ENCODE measurements at places on chromosomes 1 and 21.

DNA sequence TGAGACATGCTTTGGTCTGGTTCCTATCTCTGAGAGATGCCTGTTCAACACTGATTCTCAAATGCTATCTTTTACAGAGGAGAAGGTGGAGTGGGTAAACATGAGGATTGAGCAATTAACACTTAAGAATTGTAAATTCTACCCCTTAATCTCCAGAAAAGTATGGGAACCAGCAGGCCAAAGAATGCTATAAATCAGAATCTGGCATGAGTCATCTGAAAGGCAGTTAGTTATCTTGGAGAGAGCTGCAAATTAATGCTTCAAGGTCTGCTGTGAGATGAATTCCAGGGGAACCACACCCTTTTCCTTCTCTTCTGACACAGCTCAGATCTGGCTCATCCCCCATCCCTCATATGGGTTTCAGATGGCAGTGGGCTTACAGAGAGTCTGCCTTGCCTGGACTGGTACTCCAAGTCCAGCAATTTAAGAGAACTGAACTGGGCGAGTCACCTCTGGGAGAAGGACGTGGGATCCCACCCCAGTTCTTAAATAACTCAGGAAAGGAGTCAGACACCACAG is 5.2 kb downstream of the S100A10 start:
- DNase-seq: no peak

- peak; percentile 42 for DNase-seq
Observed at GRCh38 chr21:45347048-45347711, 57.8 kb upstream of the COL18A1 start.

GRCh38 chr1:173122344-173122935 is 71.7 kb upstream of the TNFSF18 start:
- DNase-seq: no peak

DNA sequence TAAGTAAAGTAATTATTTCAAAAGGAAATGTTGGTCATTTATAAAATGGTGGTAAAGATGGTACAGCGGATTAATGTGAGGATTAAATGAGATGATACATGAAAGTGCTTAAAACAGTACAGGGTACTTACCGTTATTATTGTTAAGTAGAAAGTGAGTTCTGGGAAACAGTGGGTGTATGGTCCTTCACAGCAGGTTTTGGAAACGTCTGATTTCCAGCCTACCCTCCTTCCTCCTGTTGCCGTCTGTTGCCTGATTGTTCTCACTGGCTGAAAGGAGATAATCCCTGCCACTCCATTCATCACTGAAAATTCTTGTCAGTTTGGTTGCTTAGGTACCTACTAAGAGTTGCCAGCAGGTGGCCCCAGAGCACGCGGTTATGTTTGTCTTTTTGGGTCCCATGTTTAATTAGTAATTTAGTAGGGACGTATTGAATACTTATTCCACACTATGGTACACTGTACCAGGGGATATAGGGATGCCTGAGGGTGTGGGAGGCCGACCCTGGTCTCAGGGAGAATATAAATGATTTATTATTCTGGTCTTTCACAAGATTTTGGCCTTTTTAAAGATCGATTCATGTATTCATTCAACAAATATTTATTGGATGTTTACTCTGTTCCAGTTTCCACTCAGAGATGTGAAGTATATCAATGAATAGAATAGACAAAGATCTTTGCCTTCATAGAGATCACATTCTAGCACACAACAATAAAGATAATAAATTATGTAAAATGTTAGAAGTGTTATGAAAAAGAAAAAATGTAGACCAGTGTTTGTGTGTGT is 30.8 kb upstream of the RPTN start:
- DNase-seq: peak; percentile 70

DNA sequence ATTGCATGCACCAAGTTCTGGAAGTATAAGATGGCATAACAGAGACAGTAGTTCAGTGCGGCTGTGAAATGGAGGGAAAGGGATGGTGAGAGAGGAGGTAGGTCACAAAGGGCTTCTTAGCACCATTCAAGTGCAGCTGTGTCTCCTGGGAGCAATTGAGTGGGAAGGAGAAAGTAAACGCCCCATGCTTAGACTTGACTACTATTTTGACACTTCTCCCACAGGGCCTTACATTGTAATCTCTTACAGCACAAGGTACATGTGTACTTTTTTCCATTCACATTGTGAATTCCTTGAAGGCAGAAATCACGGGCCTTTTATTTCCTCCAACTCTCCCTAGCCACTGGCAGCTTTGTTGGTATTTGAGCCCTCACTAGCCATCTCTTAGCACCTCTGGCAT is 239.6 kb upstream of the FOXD3 start:
- DNase-seq: no peak

DNA sequence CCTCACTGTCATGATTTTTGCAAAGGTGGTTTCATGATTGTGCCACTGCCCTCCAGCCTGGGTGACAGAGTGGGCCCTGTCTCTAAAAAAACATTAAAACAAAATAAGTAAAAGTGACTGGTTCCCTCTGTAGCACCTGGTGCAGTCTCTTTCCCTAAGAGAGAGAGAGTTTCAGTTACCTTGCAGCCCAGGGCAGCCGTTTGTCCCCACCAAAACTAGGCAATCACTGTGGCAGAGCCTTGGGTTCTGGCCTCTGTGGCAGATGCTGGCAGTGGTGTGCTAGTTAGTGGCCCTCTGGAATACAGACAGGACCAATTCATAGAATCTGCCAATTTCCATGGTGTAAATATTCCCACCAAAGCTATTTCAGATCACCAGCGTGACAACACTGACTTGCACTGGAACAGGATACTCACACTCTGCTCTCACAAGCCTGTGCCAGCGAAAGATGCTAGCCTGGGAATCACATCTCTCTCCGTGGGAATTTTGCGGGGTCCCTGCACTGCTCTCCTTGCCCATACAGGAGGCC is 108.7 kb downstream of the TLR5 start:
- DNase-seq: no peak

GRCh38 chr1:174262349-174263241 is 103.3 kb downstream of the RABGAP1L start:
- DNase-seq: no peak

DNA sequence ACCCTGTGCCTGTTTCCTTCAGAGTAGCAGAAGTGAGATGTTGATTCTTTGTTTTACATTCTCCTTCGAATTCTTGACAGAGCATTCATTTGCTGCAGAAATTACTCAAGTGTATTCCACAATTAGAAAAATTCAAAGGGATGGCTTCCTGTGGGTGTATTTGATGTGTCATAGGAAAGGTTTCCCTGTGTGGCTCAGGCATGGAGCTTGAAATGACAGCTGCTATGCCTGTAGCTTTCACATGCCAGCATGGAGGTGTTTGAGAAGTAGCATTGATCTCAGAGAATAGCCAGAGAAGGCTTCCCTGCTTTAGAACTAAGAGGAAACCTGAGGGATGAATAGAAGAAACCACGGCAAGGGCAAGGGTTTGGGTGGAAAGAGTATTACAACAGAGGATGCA is 317.2 kb upstream of the DEPDC1 start:
- no peak for DNase-seq

DNA sequence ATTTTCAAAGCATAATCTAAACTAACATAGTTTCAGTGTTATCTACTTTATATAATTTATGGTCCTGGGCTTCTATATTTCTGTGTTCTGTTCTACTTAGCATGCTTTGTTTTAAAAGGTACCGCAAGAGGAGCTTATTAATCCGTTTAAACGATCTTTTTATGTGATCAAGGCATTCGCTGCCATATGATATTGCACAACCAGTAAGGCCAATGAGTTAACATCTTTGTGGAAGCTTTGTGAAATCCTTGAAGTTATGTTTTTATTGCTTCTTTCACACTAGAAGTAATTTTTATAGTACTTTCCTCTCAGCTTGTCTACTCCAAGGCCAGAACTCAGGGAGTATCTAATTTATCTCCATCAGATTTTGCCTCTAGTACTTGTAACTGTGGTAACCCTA is 8.9 kb downstream of the LRRC8C start:
- no peak for DNase-seq

GRCh38 chr1:15852036-15852827 is 4.7 kb downstream of the SPEN start:
- DNase-seq: no peak

- DNase-seq: no peak
Observed at GRCh38 chr1:3031401-3032221, 10.3 kb downstream of the ACTRT2 start.

GRCh38 chr1:109514846-109515245 is 5.3 kb upstream of the AMIGO1 start:
- no peak for DNase-seq

GRCh38 chr1:16122916-16123315 is 33.0 kb downstream of the EPHA2 start:
- DNase-seq: no peak

- peak; percentile 70 for DNase-seq
Observed at GRCh38 chr1:147541672-147542568, 619 bp downstream of the BCL9 start.

DNA sequence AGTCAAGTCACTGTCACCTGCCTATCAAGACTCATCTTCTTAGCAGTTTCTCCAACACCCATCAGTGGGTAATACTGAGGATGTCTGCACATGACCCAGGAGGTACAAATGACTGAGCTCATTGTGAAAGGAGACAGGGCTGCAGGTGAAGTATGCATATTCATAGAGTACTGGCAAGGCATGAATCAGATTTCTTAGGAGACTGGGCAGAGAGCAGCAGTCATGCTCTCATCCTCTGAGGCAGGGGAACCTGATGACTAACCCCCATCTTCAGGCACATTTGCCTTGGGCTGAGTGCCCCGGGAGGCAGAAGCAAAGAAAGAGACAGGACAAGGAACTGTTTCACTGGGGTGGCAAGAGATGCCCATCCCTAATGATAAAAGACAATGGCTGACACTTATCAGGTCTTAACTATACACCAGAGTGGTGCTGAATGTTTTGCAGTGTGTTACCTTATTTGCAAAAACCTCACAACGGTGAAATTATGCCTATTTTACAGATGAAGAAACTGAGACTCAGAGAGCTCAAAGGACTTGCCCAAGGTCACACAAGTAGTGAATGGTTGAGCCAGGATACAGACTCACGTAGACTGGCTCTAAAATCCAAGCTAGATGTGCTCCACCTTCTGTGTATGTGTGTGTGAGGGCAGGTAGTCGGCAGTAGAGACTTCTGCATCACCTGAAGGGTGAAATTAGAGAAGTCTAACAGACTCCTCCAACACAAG is 9.2 kb upstream of the GRHL3 start:
- no peak for DNase-seq

GRCh38 chr1:234719454-234720251 is 109.7 kb upstream of the IRF2BP2 start:
- no peak for DNase-seq

GRCh38 chr1:87077959-87078639 is 163.7 kb downstream of the HS2ST1 start:
- no peak for DNase-seq

DNA sequence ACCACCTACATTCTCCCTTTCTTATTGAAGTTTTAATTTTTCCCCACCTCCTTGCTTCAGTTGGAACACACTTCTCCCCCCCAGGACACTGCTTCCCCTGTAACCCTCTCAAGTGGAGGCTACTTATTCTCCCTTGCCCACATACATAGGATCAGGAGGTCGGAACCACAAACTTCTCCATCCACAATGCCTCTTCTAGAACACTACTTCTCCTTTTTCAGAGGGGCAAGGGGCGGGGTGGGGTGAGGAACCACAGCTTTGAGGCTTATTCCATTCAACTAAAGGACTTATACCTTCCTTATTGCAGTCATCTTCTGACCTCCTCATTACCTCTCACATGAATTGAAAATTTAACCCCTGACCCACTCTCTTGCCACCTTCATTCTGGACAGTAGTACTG is 81.3 kb downstream of the NEK7 start:
- DNase-seq: no peak

GRCh38 chr1:245248231-245248731 is 93.5 kb downstream of the KIF26B start:
- DNase-seq: no peak

DNA sequence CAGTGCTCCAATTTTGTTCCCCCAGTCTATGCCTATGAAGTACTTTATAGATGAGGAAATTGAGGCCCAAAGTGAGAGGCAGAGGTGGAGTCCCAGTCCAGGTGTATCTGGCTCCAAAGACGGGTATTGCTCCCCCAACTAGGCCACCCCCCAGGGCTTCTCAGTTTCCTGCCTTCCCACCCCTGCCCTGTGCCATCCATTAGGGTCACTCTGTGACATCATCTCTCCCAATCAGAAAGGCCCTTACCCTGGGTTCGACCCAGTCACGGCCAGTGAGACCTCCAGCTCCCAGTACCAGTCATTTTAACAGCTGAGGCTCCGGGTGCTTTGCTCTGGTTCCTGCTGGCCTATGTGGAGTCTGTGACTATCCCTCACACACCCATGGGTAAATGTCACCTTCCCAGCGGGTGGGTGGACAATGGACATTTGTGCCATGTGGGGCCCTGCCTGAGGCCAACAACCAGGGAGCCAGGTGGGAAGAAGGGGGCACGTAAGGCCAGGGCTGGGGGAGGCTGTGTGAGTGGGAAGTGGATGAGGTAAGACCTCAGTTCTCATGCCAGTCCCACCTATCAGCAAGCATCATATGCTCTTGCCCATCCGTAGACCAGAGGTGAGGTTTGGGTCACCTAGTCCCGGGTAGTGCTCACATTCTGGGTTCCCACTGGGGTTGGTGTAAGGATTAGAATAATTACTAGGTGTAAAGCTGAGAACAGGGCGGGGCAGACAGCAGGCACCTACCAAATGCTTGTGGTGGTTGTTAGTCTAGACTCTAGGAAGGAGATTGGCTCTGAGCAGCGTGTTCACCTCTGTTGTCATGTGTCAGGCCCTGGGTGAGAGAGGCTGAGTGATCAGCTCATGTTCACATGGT is 685.9 kb downstream of the MATN1 start:
- no peak for DNase-seq

GRCh38 chr1:11272544-11272831 is 510 bp upstream of the UBIAD1 start:
- DNase-seq: no peak

- peak; percentile 60 for DNase-seq
Observed at GRCh38 chr1:205061665-205062069, 18.7 kb downstream of the CNTN2 start.

DNA sequence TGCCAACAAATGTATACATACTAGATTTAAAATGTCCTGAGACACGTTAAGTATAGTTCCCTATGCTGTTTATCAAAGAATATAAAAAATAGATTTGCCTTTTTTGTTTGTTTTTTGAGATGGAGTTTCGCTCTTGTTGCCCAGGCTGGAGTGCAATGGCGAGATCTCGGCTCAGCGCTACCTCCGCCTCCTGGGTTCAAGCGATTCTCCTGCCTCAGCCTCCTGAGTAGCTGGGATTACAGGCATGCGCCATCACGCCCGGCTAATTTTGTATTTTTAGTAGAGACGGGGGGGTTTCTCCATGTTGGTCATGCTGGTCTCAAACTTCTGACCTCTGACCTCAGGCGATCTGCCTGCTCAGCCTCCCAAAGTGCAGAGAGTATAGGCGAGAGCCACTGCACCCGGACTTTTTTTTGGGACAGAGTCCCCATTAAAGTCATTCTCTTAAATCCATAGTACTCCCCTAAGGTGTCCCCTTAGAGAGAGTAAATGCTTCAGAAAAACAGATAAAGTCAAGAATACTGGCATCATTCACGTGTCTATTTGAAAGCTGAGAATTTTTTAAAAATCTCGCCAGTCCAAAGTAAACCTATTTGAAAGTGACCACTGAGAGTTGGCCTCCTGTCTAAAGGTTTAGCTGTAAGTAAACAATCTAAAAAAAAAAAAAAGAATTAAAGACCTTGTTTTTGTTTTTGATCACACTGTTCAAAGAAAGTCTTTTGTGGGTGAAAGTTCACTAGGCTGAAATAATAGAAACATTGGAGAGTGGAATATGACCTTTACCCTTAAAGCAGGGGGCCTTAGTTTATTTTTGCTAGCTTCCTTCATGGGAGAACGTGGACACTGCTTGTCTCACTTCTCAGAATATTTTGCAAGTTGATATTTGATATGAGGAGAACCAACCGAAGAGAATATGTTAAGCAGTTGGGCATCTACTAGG is 48.0 kb upstream of the SLC16A1 start:
- no peak for DNase-seq

GRCh38 chr21:19609611-19610010 is 1206.0 kb upstream of the TMPRSS15 start:
- DNase-seq: no peak

All from NCI-H524 (cell line).